ENCODE measurements at places on chromosomes 11 and 22. TPM values are rescaled to one million over a fixed set of nuclear protein-coding genes. Genes with fewer than 3 reads are reported as not detected.

Gene P2RX6
- total RNA-seq: 5.2 TPM

Gene USP2
- 0.27 TPM for total RNA-seq

DNA sequence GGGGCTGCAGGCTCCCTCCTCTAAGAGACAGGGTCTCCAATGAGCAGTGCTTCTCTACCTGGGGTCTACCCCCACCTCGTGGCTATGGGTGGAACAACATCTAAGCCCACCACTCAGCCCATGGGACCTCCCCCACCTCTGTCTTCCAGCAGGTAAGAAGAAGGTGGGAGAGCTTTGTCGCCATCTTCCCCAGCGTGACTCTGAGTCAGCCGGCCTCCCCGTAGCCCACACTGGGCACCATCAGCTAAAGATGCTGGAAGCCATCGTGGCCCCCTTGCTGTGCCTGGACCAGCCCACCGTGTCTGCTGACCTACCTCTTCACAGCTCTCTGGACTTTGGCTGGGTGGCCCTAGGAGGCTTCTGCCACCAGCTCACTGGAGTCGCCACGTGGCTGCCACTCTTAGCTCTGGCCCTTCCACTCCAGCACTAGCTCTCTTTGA is 944 bp downstream of the C11orf86 start:
- no peak for DNase-seq

Gene OR8D4
- not detected for total RNA-seq

DNA sequence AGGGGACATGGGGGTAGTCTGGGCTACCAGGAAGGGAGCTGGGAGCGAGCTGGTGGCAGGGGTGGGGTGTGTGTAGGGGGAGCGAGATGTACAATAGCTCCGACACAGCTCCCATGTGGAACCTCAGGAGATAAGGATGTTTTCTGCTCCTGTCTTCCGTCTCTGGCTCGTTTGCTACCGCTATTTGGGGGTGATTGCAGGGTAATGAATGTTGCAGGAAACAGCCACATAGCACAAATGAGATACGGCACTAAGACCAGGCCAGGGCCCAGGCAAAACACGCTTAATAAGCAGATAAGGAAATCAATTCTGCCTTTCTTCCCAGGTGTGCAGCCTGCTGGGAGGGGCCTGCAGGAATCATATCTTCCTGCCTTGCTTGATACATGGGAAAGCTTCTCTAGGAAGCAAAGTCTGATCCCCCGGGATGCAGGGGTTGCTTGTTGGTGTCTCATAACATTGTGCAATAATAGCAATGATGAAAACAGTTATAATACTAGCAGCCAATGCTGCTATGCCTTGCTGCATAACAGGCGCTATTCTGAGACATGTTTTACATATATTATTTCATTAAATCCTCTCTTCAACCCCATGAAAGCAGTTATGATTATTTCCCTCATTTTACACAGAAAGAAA is 158.7 kb downstream of the ST3GAL4 start:
- no peak for DNase-seq
